ENCODE measurements at places on chromosomes 5 and 9.
A peak's percentile ranks its signal among the peaks of the same experiment; 100 is the strongest.

GRCh38 chr9:26520141-26520540 is 372.5 kb downstream of the CAAP1 start:
- no peak for DNase-seq

DNA sequence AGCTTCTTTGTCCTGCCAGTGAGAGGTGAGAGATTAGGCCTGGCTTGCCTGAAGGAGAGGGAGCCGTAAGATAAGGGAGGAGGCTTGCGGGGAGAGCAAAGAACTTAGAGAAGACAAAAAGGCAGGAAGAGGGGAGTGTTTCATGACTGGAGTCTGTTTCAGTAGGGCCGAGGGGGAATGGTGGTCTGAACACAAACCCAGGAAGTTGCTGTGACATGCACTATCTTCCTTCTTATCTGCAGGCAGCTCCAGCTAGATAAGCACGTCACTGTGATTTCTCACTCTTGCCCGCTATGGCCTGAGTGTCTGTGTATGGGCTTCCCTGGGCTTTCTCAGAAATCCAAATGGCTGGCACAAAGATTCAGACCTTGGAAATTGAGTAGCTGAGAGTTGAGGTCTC is 307.5 kb upstream of the CLINT1 start:
- DNase-seq = no peak

- DNase-seq = no peak
Observed at GRCh38 chr9:87067426-87067825, 120.1 kb upstream of the GAS1 start.

- no peak for DNase-seq
Observed at GRCh38 chr5:39360471-39361111, 3.7 kb downstream of the C9 start.

GRCh38 chr5:433836-434235 is 9.1 kb upstream of the EXOC3 start:
- DNase-seq = no peak

GRCh38 chr9:126704892-126705766 is 91.4 kb downstream of the LMX1B start:
- DNase-seq = peak; percentile 46

Data from AML-193 (cell line).